ENCODE measurements at places on chromosomes 11 and 22. TPM values are rescaled to one million over a fixed set of nuclear protein-coding genes. Genes with fewer than 3 reads are reported as not detected.

Gene C11orf91
- total RNA-seq = 0.27 TPM

DNA sequence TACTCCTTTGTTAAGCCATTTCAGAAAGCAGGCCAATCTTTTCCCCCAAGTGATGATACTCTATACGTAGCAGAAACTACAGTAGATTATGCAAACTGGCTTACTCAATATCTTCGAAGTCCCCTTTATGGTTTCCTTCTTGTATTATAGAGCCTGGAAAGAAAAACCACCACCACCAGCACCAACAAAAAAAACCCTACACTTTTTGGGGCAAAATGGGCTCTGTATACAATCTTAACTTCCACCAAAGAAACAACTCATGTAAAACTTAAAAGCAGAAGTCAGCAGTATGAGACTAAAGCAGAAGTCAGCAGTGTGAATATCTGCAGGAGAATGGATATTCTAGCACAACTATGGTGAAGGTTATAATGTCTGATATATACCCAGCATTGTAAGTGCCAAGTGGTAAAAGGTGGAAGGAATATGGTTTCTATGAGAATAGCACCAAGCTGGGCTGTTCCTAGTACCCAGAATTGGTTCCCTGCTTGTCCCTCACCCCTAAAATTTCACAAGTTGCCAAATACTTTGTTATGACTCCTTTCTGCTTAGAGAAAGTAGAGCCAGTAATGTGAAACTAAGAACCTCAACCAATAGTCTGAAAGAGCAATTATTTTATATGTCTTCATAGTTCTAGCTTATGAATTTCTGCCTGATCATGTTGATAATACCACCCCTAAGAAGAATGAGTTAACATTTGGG, 252.1 kb downstream of the SBF2 start:
- peaks cover 2% of the 10 kb centered on the region for H3K36me3 ChIP-seq
- no peak overlapping the region for H3K27ac ChIP-seq
- H3K27me3 ChIP-seq = no peaks in the 10 kb centered on the region
- H3K4me1 ChIP-seq = no peaks in the 10 kb centered on the region
- H3K4me3 ChIP-seq = no peak overlapping the region

GRCh38 chr22:22374579-22374978, 130.0 kb downstream of the VPREB1 start:
- no peak overlapping the region for H3K27ac ChIP-seq
- H3K36me3 ChIP-seq = no peaks in the 10 kb centered on the region
- H3K27me3 ChIP-seq = peaks cover 39% of the 10 kb centered on the region
- H3K4me1 ChIP-seq = peaks cover 2% of the 10 kb centered on the region
- H3K4me3 ChIP-seq = no peak overlapping the region

GRCh38 chr11:103803062-103803461, 233.4 kb upstream of the DDI1 start:
- H3K4me1 ChIP-seq = no peaks in the 10 kb centered on the region
- no peak overlapping the region for H3K27ac ChIP-seq
- no peaks in the 10 kb centered on the region for H3K36me3 ChIP-seq
- no peaks in the 10 kb centered on the region for H3K27me3 ChIP-seq
- no peak overlapping the region for H3K4me3 ChIP-seq
- DNase-seq = no peak

Gene POU2F3
- total RNA-seq = not detected

Gene FOLH1
- total RNA-seq = not detected

GRCh38 chr22:29267462-29267857, 321 bp downstream of the RHBDD3 start:
- H3K27me3 ChIP-seq = no peaks in the 10 kb centered on the region
- peak overlapping the region; percentile 82 for H3K4me3 ChIP-seq
- no peak for DNase-seq
- H3K4me1 ChIP-seq = peaks cover 34% of the 10 kb centered on the region

DNA sequence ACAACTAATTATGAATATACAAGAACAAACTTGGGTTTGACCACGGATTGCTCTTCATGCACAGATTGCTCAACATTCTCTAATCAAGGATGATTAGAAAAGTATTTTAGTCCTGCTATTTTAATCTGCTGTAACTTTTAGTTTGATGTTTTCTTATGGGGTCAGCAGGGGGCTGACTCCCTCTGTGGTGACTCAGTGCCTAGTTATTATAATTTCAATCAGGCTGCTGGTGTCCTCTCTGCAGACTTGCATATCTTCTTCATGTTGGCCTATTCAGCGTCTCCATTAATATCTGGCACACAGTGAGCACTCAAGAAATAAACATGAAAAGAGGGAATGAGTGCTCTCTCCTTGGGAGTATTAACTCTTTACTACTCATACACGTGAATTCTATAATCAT, 223.8 kb upstream of the DDI1 start:
- no peaks in the 10 kb centered on the region for H3K4me1 ChIP-seq
- DNase-seq = no peak
- no peak overlapping the region for H3K27ac ChIP-seq

Gene RANGAP1
- 117 TPM for total RNA-seq

DNA sequence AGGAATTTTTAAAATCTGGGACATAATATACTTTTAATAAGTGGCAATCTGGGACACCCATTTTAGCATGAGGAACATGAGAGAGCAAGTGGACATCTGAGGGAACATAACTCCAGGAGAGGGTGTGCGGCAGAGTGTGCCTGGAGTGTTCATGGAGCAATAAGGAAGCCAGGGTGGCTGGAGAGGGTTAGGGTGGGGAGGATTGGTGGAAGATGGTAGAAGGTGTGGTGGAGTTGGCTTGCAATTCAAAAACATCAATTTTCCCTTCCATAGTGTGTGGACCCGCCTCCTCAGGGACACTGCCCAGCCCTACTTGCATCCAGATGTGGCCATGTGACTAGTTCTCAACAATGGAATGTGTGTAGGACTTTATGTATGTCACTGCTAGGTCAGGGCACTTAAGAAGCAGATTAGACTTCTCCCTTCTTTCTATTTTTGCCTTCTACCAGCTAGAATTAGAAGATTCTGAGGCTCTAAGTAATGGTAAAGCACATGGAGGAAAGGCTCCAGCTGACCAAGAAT, 4.4 kb upstream of the DENND5A start:
- no peak for DNase-seq
- H3K27me3 ChIP-seq = peaks cover 25% of the 10 kb centered on the region
- H3K4me3 ChIP-seq = no peak overlapping the region
- peaks cover under 1% of the 10 kb centered on the region for H3K36me3 ChIP-seq
- H3K4me1 ChIP-seq = peaks cover 16% of the 10 kb centered on the region

DNA sequence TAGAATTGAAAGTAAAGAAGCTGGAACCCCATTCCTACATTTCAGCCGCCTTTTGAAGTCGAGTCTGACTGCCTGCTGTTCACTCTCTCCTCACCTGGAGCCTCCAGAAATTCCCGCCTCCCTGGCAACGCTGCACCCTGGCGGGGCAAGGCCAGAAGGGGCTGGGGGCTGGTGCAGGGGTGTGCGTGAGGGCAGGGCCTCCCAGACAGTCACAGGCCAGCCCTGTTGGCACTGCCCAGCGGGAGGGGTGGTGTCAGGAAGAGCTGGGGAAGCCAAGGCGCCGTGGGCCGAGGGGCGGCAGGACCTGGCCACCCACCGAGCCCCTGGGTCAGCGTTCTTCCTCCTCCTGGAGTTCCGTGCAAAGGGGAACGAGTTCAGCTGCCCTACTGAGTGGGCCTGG, 123.2 kb downstream of the KCNQ1OT1 start:
- H3K27ac ChIP-seq = no peak overlapping the region
- no peak overlapping the region for H3K4me3 ChIP-seq
- no peaks in the 10 kb centered on the region for H3K27me3 ChIP-seq
- no peak for DNase-seq
- H3K4me1 ChIP-seq = no peaks in the 10 kb centered on the region
- no peaks in the 10 kb centered on the region for H3K36me3 ChIP-seq

DNA sequence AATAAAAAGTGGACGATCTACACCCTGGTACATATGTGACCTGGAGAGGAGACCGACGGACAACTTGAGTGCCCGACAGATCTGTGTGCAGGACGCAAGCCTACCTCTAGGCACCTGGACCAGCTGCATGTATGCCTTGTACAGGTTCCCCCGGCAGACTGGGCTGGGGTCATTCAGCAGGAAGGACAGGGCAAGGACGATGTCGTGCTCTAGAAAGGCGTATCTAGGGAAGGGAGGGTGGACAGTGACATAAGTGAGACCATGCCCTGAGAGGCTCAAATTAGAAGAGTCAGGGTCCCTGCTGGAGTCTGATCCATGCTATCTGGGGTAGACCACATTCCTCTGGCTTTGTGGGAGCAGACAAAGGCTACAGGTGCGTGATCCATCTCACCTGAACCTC, 7.9 kb downstream of the RSPH14 start:
- H3K27me3 ChIP-seq = peaks cover 4% of the 10 kb centered on the region
- H3K27ac ChIP-seq = no peak overlapping the region
- DNase-seq = no peak
- H3K4me3 ChIP-seq = no peak overlapping the region
- H3K36me3 ChIP-seq = no peaks in the 10 kb centered on the region

DNA sequence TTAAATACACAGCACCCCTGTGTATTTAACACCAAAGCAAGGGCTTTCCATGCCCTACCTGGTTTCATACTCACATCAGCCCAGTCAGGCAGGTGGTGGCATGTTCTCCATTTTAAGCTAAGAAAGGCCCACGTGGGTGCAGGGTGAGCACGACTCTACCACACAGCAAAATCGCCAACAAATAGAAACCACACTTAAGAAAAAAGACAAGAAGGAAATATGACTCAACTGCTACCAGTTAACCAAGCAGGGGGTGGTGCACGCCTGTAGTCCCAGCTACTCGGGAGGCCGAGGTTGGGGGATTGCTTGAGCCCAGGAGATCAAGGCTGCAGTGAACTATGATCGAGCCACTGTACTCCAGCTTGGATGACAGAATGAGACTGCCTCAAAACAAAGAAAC, 35.2 kb upstream of the TFIP11 start:
- H3K27ac ChIP-seq = no peak overlapping the region
- DNase-seq = peak; percentile 23
- no peak overlapping the region for H3K4me3 ChIP-seq
- H3K4me1 ChIP-seq = peaks cover 42% of the 10 kb centered on the region
- H3K27me3 ChIP-seq = no peaks in the 10 kb centered on the region
- peaks cover 21% of the 10 kb centered on the region for H3K36me3 ChIP-seq

DNA sequence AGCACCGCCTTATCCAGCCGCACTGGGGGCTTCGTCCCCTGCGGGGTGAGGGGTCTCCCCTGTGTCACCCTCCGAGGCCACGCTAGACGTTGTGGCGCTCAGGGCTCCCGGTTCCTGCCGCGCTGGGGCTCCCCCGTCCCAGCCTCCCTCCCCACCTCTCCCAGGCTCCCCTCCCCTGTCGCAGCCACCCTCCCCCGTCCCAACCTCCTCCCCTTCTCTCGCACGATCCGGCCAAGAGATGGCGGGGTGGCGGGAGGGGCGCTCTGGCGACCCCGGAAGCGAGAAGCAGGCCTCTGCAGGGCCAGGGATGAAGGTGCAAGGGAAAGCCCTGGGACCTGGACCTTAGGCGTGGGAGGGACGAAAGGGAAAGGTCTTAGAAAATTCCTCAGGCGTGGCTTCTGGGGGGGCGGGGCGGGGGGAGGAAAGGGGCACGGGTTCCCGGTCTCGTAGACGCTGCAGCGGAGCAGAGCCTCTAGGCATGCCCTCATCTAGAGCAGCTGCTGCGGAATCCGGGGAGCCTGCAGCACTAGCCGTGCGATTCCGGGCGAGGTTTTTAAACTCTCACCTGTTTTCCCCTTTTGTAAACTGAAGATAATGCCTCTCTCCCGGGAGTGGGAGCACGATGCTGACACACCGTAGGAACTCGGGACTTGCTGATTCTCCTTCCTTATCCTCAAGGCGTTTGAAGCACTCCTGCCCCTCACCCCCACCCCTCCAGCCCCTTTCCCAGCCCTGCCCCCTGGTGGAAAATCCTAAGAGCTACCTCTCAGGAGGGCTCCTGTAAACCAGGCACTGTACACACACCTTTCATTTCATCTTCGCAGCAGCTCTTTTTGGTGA, 14.4 kb downstream of the KCNJ5 start:
- H3K4me1 ChIP-seq = peaks cover 14% of the 10 kb centered on the region
- peak overlapping the region; percentile 64 for H3K4me3 ChIP-seq
- peak; percentile 44 for DNase-seq
- peaks cover 65% of the 10 kb centered on the region for H3K27me3 ChIP-seq
- no peak overlapping the region for H3K27ac ChIP-seq

Gene SLC22A6
- not detected for total RNA-seq

Gene PKP3
- not detected for total RNA-seq

Gene OR4D5
- not detected for total RNA-seq

DNA sequence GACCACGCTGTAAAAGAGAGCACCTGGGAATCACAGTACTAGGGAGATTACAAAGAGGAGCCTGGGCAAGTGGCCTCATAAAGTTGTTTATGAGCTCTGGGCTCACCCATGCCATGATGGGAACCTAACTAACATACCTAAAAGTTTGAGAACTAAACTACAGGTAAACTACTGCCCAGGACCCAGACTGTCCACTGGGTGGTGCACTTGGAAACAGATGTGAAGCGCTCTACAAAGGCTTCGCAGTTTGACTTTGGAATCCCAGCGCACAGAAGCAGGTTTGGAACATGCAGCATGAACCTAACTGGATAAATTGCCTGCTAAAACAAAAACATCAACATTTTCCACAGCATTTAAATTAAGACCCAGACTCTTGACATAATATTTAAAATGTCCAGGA, 418.6 kb downstream of the FAM181B start:
- H3K4me3 ChIP-seq = no peak overlapping the region
- DNase-seq = no peak
- no peaks in the 10 kb centered on the region for H3K36me3 ChIP-seq
- no peak overlapping the region for H3K27ac ChIP-seq
- H3K27me3 ChIP-seq = no peaks in the 10 kb centered on the region

Gene CRYBB2
- 0.45 TPM for total RNA-seq

DNA sequence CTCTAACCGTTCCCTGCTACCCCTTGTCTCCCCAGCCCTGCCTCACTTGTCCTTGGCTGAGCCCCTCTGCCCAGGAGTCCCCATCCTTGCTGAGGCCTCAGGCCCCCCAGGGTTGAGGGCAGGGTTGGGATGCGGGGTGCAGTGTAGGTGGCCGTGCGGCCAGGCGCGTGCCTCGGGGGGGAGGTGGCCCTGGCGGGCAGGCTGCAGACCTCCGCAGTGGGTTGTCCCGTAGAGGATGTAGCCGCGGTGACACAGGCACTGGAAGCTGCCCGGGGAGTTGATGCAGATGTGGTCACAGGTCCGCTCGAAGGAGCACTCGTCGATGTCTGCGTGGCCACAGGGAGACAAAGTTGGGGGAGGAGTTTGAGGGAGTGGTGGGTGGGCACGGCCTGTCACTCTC, 41.9 kb upstream of the TTLL12 start:
- H3K27ac ChIP-seq = no peak overlapping the region
- DNase-seq = no peak

DNA sequence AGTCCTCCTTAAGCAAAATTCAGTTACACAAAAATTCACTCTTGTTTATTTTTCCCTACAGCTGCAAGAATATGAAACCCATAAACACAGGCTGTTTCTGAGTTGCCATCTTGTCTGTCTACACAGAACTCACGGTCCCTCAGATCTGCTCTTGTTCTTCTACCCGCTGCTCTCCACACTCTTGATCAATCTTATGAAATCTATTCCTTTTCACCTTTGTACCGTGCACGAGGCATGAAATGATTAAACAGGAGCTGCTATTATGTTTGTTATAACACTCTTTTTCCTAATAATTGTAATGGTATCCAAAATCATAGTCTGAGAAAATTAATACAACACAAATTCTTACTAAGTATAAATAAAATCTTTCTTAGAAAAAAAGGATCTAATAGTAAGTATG, 266.1 kb upstream of the PITPNB start:
- no peak overlapping the region for H3K27ac ChIP-seq
- peaks cover 5% of the 10 kb centered on the region for H3K27me3 ChIP-seq
- H3K36me3 ChIP-seq = no peaks in the 10 kb centered on the region
- no peaks in the 10 kb centered on the region for H3K4me1 ChIP-seq
- DNase-seq = no peak
- H3K4me3 ChIP-seq = no peak overlapping the region
